Umbilical cord (tissue), 2 donors: ENCODE measurements at places on chromosomes 11 and 22.

DNA sequence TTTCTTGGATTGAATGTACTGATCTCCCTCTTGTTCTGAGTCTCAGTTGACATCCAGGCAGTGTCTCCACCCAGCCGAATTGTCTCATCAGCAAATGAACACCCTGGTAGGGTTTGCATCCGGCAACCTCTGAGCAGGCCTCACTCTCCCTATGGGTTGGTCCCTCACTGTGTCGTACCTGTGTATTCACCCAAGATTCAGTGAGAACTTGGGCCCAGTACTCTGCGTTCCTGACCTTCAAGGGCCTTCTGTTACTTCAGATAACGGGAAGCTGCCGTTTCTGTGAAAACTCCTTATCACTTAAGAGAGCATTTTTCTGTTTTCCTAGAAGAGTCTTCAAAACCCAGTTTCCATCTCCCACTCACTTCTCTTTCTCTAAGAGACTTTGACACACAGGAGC lies 915.6 kb downstream of the TBC1D22A start:
- no peak for DNase-seq

DNA sequence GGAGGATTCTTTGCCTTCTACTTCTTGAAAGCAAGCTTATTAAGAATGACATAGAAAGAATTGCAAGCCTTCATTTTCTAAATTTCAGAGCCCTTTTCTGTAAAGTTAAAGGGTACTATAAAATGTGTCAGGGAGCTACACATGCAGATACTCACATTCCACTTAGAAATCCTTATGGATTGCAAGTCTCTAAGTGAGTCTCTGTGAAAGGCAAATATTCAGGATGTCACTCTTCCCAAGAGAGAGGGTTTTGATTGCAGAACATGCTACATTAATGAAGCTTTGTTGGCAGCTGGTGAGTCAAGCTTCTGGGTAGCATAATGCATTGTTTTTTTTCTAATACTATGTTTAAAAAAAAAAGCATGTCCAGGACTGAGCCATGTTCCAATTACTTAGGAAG lies 369.2 kb downstream of the DCDC1 start:
- DNase-seq: no peak

DNA sequence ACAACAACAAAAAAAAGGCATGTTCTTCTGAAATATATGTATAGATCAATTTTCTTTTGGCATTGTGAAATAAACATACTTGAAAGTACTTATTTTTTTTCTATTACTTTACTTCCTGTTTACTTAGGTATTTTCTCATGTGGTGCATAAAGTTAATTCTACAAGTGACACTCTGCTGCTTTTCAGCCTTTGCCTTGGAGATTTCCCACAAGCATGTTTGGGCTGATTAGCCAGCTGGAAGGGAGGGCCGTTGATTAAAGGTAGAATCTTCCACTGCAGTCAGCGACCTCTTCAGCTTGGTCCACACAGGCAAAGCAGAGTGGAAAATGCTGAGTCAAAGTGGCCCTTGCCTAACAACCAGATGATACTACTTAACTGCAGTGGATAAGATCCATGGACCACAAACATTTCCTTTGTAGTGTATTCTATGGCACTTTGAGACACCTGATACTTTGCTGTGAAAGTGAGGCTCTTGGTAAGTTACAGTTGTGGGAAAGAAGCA lies 176.0 kb downstream of the ARHGAP42 start:
- DNase-seq: peak; percentile 26

- DNase-seq: no peak
Observed at GRCh38 chr22:43812890-43813289, 785 bp upstream of the EFCAB6 start.

- DNase-seq: no peak
Observed at GRCh38 chr11:64998690-64999431, 2.1 kb upstream of the BATF2 start.
